WTC11 (cell line): ENCODE measurements at places on chromosomes 1 and 21. TPM values are rescaled to one million over a fixed set of nuclear protein-coding genes. Genes with fewer than 3 reads are reported as not detected.

Gene PTPN14
- total RNA-seq = 83.3 to 88.4 TPM (median 86.4 TPM) in 3 replicates

Gene LAD1
- 14.5 to 15.6 TPM (median 14.9 TPM) in 3 replicates for total RNA-seq

Gene LCK
- total RNA-seq = 51.0 to 60.5 TPM (median 57.0 TPM) in 3 replicates

- no peak for DNase-seq
Observed at GRCh38 chr1:235746245-235746644, 96.7 kb upstream of the GNG4 start.

GRCh38 chr1:191588905-191589304 lies 569.4 kb upstream of the RGS18 start:
- no peak for DNase-seq

GRCh38 chr1:208939537-208940085 lies 643.9 kb upstream of the CAMK1G start:
- DNase-seq = no peak

GRCh38 chr1:162851341-162851740 lies 9.6 kb downstream of the CCDC190 start:
- no peak for DNase-seq

GRCh38 chr1:59079434-59080140 lies 217.3 kb upstream of the FGGY start:
- DNase-seq = no peak

- peak; percentile 88 for DNase-seq
Observed at GRCh38 chr1:178341261-178341956, 155.4 kb downstream of the CLEC20A start.

- peak; percentile 58 for DNase-seq
Observed at GRCh38 chr21:43703035-43703880, 15.7 kb upstream of the PDXK start.

GRCh38 chr1:1561801-1562470 lies 12.7 kb downstream of the SSU72 start:
- DNase-seq = no peak

- no peak for DNase-seq
Observed at GRCh38 chr21:42587036-42587435, 66.4 kb upstream of the PDE9A start.
